ENCODE measurements at places on chromosomes 1 and 21. TPM values are rescaled to one million over a fixed set of nuclear protein-coding genes. Genes with fewer than 3 reads are reported as not detected.

- DNase-seq = no peak
These were observed 12.7 kb upstream of the RNF187 start for GRCh38 chr1:228474507-228474906.

Gene ANKRD35
- total RNA-seq = not detected

Gene CA14
- total RNA-seq = not detected

DNA sequence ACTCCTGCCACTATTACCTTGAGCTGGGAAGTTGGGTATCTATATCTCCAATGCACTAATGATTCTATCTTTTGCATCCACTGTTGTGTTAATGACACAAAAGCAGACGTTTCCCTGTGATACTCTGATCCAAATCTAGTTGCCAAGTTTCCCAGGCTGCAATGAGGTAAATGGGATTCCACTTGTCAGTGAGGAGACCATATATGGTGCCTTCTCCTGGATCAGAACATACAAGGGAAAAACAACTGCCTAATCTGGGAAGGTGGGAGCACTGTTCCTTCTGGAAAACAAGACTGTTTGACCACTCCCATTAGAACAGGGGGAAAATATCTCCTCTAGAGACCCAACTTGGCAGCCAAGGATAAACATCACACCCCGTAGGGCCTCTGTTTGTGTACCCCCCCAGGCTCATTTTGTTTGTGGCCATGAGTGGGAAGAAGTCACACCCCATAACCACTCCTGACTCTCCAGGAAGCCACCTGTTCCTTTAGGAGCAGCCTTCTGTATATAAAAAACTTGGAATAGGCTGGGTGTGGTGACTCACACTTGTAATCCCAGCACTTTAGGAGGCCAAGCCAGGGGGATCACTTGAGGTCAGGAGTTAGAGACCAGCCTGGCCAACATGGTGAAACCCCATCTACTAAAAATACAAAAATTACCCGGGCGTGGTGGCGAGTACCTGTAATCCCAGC is 28.5 kb upstream of the SLC6A9 start:
- DNase-seq = peak; percentile 43

GRCh38 chr1:221415651-221416050 is 326.2 kb downstream of the DUSP10 start:
- DNase-seq = no peak

Gene TRIM46
- 3.1 TPM for total RNA-seq

Gene SLC1A7
- not detected for total RNA-seq

Gene CAPN8
- total RNA-seq = not detected

Measured in HT1080 (cell line).